ENCODE measurements at places on chromosomes 1 and 21.

- no peak for DNase-seq
Measured at GRCh38 chr1:213457186-213457585, 406.1 kb downstream of the RPS6KC1 start.

- no peak for DNase-seq
Measured at GRCh38 chr1:4673494-4673893, 19.1 kb downstream of the AJAP1 start.

DNA sequence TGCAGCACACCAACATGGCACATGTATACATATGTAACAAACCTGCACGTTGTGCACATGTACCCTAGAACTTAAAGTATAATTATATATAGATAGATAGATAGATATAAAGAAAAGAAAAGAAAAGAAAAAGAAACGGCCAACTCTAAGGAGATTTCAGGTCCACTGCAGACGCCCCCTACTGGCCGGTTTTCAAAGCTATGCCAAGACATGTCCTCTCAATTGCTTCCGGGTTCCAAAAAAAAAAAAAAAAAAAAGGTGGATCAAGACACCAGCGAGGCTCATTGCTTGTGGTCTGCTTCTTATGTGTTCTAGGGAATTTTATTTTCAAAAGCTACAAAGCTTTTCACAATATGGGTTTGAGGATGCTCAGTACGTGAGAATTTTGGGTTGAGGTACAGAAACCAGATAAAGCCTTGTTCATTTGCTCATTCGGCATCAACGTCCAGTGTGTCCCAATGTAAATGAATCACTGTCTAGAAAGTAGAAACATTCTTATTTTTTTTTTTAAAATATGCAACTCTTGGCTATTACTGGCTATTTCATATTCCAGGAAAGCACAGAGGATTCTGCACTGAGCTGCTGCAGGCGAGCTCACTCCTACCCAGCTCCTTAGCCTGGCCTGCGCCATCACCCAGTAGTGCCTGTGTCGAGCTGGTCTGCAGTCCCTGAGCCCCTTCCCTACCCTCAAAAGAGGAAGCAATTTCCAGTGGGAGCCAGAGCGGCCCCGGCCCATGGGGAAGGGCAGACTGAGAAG, 643.0 kb downstream of the KIF26B start:
- no peak for DNase-seq

DNA sequence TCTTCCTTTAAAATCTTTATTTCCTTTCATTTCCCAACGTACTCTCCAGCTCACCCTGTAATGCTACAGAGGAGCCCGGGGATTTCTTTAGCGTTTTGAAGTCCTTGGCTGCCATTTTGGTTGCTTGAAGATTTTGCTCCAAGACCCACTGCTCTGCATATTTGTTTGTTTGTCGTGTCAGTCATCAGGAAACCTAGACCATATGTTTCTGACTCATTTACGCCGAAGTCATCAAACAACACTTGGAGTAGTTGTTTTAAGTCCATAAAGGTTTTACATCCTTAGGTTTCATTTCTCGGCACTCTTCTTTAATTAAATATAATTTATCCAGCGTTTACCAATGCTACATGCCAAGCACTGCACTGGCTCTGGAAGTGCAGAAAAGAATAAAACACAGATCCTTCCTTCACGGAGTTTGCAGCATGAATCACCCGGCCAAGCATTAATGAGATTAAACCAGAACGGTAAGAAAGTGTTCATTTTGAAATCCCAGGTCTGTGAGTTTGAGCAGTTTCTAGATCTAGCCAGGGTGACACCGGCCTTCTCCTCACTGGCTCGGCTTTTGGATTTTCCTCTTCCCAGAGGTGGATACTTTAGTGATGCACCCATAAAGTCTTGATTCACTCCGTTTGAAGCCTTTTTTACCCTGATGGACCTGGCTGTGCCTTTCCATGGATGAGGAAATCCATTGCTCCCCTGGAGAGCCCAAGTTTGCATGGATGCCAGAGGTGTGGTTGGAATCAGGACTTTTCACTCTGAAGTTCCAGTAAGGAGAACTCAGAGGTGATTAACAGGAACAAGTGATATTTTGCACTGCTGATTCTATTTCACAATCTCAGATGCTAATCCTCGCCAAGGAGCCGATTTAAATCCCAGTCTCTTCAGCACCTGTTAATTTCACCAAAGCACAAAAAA, 109.3 kb downstream of the KAZN start:
- DNase-seq: no peak

DNA sequence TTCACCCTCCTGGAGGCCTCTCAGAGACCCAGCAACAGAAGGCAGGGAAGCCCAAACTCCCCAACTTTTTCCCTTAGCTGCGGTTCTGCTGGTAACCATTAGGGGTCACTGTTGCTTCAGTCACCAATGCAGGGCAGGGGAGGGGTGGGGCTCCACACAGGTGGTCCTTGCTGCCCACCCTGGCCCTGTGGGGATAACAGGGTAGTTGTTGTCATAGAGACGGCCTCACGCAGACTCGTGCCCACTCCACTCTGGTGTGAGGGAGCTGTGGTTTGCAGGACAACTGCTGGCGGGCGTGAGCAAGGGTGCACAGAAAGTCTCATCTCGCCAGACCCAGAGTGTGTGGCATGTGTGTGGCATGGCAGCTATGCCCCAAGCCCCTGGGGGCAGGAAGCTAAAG, 19.9 kb downstream of the INSRR start:
- DNase-seq: no peak

- DNase-seq: no peak
Measured at GRCh38 chr1:197392541-197392940, 124.5 kb downstream of the CRB1 start.

DNA sequence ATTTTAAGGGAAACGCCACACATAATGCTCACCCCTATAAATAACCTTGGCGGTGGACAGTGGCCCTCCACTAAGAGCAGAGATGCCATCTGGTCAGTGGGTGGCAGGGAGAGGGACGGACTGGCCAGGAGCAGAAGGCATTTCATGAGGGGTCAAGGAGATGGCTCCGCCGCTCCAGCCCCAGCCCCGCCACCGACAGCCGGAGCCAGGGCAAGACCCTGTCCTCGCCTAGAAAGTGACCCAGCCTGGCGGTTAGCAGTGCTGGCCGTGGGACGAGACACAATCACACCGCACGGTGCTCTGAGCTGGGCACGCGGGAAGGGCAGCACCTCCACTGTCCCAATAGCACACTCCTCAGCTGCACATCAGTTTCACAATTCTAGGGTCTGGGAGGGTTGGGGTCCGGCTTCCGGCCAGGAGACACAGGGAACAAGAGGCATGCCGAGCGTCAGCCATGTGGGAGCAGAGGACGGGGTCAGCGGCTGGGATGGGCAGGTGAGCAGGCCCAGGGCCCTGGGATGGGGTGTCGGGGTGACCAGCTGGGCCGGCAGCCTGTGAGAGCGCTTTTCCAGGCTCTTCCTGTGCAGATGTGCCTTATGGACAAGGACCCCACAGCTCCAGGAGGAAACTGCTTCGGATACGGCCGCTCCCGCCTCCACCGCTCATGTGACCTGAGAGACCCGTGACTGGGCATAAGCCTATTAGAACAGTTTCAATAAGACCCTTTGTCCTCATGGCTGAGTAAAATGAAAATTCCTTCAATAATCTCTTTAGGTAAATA, 5.7 kb downstream of the SLC19A1 start:
- DNase-seq: no peak

- peak; percentile 60 for DNase-seq
Measured at GRCh38 chr1:230917284-230918135, 49.2 kb upstream of the C1orf198 start.

DNA sequence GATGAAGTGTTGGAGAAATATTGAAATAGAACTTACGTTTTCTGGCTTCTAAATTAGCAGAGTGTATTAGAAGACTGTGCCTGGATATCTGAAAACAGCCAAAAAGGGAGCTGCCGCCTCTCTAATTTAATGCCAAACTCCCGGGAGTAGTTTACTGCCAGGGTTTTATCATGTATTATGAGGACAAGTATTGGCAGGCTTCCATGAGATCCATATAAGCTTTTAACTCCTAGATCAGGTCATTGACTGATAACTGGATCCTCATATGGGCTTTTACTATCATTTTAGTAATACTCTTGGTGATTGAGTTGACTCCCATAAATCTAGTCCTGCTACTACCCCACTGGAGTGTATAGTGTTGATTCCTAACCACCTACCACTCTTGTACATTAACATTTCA, 178.4 kb upstream of the CXADR start:
- DNase-seq: no peak

GRCh38 chr1:83115785-83116184, 883.1 kb downstream of the TTLL7 start:
- no peak for DNase-seq

DNA sequence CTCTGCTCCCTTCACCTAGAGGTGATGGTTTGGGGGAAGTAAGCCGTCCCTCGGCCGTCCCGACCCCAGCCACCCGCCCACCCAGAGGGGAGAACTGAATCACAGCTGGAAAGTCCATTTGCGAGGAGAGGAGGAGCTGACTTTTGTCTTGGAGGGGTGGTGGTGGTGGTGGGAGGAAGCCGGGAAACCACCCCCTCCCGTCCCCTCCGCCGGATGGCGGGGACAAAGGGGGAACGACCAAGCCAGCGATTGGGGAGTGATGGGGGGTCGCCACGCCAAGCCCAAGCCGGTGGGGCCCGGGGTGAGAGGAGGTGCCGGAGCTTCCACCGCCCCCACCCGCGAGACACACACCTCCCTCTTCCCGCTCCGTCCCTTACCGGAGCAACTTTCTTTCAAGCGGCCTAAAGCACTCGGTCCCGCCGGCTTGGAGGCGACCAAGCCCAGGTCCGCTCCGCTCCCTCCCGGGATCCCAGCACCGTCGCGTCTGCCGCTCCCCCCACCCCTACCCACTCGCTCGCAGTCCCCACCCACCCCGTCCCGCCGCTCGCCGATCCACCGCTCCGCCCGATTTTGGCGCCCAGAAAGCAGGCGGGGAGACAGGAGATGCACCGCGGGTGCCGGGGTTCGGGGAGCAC, 540 bp downstream of the ARHGEF2 start:
- peak; percentile 65 for DNase-seq

- DNase-seq: no peak
Measured at GRCh38 chr1:211344152-211344618, 17.6 kb downstream of the TRAF5 start.

- no peak for DNase-seq
Measured at GRCh38 chr1:114234408-114235124, 80.9 kb upstream of the SYT6 start.

GRCh38 chr1:238672262-238672661, 714.1 kb upstream of the CHRM3 start:
- no peak for DNase-seq

DNA sequence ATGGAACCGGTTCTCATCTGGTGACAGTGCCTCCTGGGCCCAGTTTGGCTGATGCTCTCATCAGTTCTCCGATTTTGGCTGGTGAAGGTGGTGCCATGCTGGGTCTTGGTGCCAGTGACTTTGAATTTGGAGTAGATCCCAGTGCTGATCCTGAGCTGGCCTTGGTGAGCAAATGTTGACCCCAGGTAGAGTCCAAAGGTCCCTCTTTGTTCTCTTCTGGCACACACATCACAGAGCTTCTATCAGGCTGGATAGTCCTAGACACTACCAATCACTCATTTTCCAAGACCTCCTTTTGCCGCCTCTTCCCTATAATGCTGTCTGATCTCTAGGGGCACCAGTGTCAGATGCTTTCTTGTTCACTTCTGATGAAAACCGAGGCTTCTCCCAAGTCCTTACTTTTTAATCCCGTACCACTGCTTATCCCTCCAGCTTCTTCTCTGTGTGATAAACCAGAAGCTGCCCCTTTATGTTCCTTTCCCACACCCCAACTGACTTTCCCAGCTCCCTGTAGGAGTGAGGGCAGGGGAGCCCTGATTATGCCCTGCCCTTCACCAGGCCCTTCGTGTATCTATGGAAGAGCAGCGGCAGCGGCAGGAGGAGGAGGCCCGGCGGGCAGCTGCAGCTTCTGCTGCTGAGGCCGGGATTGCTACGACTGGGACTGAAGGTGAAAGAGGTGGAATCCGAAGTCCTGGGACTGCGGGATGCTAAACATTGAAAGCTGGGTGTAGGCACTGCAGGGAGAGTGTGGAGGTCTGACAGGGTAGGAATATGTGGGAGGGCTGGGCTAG, 11.1 kb downstream of the PSMD4 start:
- DNase-seq: no peak

GRCh38 chr21:28200726-28201125, 792.0 kb downstream of the LTN1 start:
- no peak for DNase-seq

DNA sequence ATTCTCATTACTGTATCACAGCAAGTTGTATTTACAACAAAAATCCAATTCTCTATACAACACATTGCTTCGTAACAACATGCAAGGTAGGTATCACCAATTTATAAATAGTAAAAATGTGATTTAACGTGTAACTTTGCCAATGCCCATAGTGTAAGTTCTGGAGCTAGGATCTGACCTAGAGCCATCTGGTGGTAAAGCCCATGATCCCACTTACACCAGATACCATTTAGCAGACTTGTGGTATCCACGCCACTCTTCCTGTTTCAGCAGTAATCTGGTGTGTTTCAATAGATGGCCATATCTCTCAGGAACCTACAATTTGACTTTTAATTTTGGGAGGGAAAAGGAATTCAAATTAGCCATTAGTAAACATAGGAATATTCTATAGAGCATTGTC, 10.2 kb downstream of the SETSIP start:
- DNase-seq: no peak

DNA sequence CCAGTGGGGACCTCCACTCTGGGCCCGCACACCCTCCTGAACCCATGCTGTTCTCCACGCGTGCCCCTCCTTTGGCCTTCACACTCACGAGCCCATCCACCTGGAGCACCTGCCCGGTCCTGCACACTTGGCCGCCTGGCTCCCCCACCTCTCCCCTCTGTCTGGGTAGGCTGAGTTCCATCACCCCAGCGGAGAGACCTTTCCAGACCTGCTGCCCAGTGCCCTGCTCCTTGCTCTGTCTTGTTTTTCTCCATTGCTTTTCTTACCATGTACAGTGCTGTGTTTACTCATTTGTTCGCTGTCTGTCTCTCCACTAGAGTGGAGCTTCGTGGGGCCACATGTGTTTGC, 351.0 kb upstream of the VAMP3 start:
- DNase-seq: no peak

- no peak for DNase-seq
Measured at GRCh38 chr1:110879758-110880606, 7.0 kb downstream of the CD53 start.

GRCh38 chr1:224724566-224724965, 108.4 kb downstream of the CNIH3 start:
- no peak for DNase-seq

GRCh38 chr1:171748651-171749050, 6.8 kb upstream of the VAMP4 start:
- DNase-seq: no peak

DNA sequence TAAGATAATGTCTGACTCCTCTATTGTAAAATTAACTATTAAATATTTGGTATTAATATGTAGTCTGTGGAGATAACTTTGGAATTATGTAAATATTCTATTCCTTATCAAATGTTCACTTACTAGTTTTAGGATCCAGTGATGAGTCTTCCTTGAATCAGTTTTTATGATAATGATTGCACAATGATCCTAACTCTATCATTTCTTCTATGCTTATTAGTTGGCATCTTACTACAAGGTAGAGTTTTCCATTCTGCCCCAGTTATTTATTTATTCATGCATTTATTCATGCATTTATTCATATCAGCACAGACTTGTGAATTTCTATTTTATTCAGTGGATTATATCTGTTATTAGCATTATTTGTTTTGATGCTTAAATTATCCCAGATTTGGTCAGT, 7.4 kb upstream of the MGST3 start:
- no peak for DNase-seq

GRCh38 chr1:234899041-234899729, 229.5 kb downstream of the TOMM20 start:
- DNase-seq: no peak

GRCh38 chr1:116322752-116323405, 50.2 kb upstream of the ATP1A1 start:
- DNase-seq: no peak

GRCh38 chr1:25619101-25619890, 2.7 kb downstream of the MAN1C1 start:
- no peak for DNase-seq
